ENCODE measurements at places on chromosomes 12 and 14.

DNA sequence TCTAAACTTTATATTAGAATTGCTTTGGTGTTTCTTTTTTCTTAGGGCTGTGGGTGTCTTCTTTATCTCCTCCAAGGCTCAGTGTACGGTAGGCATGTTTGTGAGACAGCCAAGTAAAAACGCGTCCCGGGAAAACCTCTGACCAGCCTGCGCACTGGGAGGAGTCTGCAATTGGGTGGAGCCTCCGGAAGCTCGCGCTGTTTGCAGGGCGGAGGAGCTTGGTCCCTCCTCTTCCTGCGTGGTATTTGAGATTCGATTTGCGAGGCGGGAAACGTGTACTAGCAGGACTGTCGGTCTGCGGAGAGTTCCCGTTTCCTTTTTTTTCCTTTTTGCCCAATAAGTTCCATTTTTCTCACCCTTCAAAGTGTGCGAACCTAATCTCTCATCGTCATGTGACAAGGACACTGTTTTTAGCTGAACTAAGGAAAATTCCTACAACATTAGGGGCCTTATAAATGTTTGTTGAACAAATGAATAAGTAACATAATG lies 182.1 kb upstream of the OTX2 start:
- no peak for DNase-seq

DNA sequence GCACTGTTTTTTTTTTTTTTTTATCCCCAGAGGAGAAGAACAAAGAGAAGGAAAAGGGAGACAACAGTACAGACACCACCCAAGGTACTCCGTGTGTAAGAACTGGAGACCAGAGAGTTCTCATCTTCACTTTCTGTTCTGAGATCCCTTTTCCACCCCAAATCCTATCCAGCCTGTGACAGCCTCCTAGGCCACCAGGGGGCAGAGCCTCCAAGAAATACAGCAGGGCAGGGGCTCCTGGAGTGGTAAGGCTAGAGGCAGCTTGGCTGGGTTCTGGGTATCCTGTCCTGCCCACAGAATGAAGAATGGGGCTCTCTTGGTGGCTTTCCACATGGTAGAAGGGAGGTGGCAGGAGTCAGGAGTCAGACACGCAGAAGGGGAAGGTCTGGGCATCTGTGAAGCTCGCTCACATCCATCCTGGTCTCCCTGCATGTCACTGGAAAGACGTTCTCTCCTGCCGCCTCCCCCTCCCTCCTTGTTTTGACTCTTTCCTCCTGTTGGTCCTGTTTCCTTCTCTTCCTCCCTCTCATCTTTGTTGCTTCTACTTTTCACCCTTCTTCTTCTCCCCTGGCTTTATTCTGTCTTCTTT lies 12.0 kb downstream of the CLSTN3 start:
- DNase-seq = peak; percentile 77

DNA sequence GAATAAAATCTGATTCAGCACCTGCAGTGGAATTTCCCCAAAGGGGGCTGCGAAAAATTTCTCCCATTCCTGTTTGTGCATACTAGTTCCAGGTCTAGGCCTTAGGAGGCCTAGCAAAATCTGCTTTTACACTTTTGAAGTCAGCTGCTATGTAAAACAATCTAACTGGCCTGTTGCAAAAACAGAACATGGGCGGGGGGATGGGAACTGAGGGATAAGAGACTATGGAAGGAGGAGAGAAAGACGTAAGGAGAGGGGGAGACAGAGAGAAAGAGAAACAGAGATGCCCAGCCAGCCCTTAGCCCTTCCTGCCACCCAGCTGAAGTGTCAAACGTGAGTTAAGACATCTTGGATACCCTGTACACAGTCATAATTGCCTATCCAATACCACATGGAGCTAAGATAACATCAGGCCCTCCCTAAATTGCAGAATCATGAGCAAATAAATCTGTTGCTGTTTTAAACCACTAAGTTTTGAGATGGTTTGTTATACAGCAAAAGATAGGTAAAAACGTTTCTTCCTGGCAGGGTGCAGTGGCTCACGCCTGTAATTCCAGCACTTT lies 45.6 kb downstream of the SPTLC2 start:
- no peak for DNase-seq

GRCh38 chr14:39175445-39176262 lies 600 bp downstream of the PNN start:
- peak; percentile 56 for DNase-seq

DNA sequence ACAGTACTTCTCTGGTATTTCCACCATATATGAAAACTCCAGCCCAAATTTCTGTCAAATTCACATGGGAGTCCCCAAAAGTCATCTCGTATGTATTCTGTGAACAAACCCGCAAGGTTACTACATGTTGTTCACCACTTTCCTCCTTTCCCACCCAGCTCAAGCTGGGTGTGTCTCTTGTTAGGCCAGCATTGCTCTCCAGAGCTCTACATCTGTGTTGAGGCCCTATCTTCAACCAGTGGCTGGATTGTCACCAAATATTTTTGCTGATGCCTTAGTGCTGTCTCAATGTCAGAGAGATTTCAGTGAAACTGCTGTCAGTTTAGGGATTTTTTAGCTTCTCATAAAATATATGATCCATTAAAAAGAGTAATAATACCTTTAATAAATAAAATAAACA lies 230.9 kb downstream of the BTG1 start:
- no peak for DNase-seq

- DNase-seq = peak; percentile 50
Measured at GRCh38 chr12:124814741-124815613, 48.7 kb downstream of the SCARB1 start.

DNA sequence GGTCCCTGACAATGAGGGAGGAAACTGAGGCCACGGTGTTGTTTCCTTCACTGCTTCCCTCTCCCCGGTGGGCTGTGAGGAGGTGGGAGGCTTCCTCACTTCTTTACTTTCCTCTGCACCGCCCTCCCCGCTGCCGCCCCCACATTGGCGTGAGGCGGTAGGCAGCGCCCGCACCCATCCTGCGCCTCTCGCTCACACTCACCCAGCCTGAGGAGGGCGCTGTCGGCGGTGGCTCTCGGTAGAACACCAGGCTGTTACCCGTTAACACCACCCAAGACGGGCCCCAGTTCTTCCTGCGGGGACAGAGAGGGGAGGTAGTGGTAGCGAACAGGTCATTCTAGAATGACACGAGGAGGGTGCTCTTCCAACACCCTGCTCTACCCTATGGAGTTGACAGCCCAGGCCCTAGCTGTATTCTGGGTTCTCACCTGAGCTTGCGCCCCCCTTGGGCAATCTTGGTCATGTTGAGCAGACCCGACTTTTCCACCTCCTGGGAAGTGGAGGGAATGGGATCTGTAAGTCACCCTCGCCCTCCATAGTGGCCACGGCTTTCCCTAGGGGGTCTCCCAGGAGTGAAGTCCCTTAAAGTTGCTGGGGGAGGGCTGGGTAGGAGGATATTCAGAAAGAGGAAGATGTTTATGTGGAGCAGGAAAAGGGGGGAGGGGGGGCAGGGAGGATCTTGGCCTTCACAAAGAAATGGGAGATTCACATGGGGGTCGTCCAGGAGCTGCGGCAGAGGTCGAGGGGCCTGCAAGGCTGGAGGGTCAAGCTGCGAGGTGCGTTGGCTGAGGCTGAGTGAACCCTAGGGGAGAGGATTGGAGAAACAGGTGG lies 3.3 kb downstream of the ARHGAP9 start:
- DNase-seq = no peak

DNA sequence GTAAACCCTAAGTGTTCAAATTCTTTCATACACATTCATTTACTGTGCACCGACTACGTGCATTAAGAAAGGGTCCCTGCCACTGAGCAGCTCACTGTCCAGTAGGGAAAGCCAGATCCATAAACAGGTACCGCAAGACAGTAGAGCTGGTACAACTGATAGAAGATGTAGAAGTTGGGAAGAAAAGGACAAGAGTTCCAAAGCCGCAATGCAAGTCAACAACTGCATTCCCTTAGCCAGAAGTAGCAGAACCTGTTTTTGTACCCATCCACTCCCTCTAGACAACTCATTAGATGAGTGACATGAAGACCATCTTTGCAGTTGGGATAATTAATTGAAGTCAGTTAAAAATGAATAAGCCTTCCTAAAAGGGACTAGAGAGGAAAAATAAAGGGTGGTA lies 1.3 kb downstream of the SENP1 start:
- no peak for DNase-seq

DNA sequence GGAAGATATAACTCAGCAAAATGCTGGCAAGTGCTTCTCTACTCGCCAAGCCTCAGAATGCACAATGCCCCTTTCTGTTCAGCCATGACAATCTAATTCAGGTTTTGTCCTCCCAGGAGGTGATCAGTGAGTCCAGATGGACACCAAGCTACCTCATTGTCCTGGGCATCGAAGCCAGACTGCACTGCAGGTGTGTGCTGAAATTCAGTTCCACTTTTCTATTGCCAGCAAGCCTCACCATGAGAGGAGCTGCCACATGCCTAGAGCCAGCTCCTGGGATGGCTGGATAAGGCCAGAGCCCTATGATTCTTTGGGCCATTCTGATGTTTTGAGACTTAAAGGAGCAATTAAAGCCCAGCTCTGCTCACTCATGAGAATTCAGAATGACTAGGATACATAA lies 186.7 kb downstream of the GRIN2B start:
- no peak for DNase-seq

DNA sequence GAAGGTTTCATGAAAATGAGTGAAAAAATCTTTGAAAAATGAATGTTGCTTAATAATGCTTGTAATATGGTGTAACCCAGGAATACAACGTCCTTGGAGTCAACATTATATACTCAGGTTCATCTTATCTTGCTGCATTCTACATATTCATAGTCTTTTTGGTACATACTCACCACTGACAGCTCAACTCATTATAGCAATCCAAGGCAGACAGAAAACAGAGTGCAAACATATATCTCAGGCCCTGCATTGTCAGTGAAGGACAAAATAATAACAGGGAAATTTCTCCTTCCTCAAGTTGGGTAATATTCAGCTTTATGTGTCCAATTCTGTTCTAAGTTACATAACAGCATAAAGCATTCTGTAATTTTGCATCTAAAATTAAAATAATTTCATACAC lies 1353.0 kb upstream of the SEL1L start:
- no peak for DNase-seq

- DNase-seq = no peak
Measured at GRCh38 chr14:91258011-91258618, 13.6 kb upstream of the GPR68 start.

DNA sequence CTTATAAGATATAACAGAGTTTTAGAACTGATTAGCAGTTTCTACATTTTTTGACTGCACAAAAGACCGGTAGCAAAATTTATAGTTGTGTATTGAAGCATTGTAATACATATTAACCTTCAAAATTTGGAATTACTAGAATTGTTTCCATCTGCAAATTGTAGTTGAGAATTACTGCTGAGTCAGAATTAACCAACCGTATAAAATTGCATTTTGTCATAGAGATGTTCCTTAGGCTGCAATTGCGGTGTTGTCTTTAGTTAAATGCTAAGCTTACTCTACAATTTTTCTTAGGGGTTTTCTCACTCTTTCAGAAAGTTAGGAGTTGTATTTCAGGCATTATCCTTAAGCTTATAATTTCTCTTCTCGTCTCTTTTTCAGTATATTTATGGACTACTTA lies 132.2 kb downstream of the PLEKHA5 start:
- no peak for DNase-seq

- DNase-seq = no peak
Measured at GRCh38 chr12:8970432-8970831, 18.9 kb upstream of the KLRG1 start.

DNA sequence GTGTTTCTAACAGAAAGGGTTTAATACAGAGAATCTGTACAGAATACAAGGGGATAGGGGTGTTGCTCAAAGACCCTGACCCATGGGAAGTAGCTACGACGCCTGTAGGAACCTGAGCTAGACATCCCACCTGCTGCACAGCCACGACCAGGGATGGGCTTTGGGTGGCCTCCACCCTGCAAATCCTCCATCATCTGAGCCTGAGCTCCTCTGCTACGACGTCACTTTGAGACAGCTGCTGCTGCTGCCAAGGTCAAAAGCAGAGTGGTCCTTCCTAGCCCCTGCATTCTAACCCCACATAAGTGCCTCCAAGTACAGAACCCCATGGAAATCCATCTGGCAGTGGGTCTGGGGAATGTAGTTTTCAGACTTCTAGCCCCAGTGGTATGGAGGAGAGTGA lies 43.8 kb downstream of the JAG2 start:
- no peak for DNase-seq

Data from NCI-H82 (cell line).